ENCODE measurements at places on chromosomes 1 and 21.
A peak's percentile ranks its signal among the peaks of the same experiment; 100 is the strongest.

- no peak for ATAC-seq
Observed at GRCh38 chr1:168300626-168301025, 19.9 kb downstream of the TBX19 start.

DNA sequence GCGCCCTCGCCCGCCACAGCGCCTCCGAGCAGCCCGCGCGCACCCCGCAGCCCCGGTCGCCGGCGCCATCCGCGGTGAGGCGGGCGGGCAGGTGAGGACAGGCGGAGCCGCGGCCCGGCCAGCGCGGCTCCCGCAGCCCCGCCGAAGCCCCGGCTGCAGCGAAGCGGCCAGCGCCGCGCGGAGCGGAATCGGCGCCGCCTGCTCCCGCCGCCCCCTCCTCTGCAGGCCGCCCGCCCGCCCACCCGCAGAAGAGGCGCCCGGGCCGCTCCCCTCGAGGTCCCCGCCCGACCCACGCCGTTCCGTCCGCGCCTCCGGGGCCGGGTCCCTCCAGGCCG lies 1.3 kb downstream of the PRDM16 start:
- no peak for ATAC-seq

DNA sequence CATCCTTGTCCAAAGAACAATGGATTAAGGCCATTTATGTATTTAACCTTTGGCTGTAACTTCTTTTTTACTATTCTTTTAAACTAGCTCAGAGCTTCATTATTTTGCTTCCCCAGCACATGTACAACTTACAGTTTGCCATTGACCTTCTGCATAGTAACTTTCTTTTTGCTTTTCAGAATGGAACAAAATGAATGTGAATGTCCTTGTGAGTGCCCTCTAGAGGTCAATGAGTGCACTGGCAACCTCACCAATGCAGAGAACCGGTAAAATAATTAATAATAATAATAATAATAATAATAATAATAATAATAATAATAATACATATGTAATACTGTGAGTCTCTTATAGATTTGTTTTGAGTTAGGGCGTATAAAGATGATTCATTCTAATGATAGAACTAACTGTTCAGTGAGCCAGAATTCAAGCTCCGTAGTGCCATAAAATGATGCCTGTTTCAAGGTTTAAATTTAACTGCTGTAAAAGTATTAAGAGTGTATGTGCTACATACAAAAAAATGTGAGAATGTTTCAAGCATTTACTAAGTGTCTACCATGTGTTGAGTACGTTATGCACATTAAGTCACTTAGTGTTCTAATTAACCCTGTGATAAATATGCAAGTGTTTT lies 69.0 kb upstream of the RAVER2 start:
- no peak for ATAC-seq

- ATAC-seq: no peak
Observed at GRCh38 chr1:116375887-116376728, 3.1 kb downstream of the ATP1A1 start.

DNA sequence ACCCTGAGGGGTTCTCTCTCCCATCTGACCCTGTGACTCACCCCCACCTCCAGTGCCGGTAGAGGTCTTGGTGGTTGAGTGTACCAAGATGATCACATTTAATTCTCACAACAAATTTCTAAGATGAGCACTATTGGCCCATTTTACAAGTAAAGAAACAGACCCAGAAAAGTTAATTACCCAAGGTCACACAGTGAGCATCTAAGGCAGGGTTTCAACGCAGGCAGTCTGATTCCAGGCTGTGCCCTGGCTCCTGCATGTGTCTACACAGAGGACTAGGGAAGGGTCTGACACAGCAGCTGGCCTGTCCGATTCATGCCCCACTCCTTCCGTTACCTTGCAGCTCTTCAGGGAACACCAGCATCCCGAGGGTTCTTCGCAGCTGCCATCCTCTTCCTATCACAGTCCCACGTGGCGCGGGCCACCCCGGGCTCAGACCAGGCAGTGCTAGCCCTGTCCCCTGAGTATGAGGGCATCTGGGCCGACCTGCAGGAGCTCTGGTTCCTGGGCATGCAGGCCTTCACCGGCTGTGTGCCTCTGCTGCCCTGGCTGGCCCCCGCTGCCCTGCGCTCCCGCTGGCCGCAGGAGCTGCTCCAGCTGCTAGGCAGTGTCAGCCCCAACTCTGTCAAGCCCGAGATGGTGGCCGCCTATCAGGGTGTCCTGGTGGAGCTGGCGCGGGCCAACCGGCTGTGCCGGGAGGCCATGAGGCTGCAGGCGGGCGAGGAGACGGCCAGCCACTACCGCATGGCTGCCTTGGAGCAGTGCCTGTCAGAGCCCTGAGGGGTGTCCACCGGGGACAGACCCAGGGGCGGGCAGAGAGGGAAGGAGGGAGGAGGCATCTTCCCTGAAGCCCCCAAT lies 7.5 kb downstream of the NCDN start:
- ATAC-seq: no peak

- ATAC-seq: no peak
Observed at GRCh38 chr1:93824834-93825233, 54.2 kb downstream of the DNTTIP2 start.

DNA sequence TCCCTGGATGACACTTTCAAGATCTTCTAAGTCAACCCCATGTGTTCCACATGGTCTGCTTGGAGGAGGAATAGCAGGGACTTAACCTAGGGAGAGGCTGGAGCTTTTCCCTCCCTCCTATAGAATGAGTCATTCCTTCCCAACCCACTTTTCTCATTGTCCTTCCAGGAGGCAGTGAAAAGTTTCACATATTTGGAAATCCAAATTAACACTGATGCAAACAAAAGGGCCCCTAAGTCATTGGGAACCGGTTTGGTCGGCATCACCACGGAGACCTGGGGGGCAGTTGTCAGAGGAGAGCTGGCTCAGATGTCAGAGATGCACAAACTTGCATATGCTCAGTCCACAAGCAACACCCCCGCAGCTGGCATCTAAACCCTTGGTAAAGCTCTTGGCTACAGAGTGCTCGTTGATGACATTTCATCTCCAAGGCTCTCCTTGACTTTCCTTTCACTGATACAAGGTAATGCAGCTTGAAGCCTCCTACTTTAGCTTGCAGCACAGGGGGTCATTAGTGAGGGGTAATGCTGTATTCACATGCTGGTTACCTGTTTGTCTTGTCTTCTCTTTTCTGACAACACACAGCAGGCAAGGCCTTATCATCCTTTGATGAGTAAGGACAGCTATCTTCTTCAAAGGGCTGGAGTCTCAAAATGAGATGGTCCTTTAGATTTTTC lies 12.3 kb upstream of the LRRC8D start:
- peak; percentile 52 for ATAC-seq

DNA sequence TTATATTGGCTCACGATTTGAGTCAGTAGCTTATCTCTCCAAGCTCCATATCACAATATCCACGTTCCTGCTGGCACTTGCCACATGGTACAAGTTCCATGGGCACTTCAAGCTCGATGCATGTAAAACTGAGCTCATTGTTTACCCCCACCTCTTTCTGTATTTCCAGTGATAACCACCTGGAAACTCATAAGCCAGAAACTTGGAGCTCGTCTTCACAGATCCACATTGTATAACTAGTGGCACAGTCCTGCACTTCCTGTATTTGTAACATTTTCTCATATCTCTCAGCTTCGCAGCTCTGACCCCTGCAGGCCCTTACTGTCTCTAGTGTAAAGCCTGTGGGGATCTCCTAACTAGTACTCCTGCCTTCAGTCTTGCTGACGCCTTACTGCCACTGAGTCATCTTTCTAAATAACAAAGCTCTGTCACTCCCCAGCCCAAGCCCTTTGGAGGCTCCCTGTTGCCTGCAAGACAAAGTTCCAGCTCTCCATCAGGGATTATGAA lies 6.5 kb upstream of the C2CD4D start:
- ATAC-seq: peak; percentile 95

DNA sequence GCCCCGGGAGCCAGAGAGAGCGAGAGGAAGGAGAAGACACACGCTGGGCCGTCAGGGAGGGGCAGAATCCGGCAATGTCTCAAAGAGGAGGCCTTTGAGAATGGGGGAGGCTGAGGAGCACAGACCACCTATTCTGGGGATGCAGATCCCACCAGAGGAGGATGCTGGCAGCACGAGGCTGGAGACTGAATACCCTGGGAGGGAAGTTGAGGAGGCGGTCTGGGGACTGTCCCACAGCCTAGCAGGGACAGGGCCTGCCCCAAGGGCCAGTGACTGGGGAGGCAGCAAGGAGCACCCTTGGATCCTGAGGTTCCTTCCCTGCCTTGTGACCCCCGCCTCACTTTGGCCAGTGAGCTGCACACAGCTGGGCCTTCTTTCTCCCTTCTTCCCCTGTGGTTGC lies 49.2 kb downstream of the SLC37A1 start:
- ATAC-seq: no peak

DNA sequence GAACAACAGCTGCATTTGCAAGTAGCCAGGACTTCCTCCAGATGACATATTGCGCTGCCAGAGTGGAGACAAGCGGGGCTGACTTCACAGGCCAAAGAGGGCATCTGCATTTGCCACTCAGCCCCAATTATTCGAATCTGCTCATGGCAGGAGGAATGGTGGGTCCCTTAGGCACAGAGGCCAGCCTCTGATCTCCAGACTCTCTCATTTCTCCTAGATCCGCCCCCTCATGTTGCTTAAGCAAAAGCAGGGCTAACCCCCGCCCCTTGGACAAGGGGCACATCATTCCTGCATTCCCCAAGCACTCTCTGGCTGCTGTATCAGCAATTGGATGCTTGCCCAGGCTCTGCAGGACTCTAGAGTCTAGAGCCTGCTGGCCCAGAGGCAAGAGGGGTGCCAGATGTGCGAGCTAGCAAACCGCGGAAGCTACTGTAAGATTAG lies 262.4 kb downstream of the ST6GALNAC3 start:
- peak; percentile 33 for ATAC-seq

DNA sequence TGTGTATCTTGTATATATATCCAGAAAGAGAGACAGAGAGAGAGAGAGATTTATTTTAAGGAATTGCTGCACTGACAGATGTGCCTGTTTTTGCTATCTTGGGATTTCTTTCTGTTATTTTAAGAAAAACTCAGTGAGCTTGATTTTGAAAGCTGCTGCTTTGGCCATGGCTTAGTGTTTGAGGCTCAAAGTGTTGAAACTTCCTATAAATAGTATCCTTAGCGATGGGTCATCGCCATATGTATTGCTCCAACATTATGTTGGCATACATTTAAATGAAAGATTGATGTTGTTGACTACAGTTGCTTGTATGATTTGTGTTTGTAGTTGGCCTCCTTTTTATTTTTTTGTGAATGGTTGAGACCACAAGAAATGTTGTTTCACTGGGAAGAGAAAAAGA lies 29.0 kb upstream of the NTPCR start:
- ATAC-seq: no peak

DNA sequence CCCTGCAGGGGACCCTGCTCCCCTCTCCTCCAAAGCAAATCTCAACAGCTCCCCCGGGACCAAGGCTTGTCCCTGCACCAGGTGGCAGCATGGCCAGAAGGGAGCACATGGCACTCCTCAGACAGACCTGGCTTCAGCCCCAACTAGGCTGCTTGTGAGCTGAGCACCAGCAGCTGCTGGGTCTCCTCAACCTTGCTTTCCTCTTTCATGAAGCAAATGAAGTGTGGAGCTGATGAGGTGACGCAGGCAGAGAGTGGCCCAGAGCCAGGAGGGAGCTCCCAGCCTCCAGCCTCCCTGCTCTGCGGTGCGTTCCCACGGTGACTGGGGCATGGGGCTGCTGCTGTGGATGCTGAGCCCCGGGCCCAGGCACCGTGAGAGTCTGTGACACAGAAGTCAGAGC lies 34.0 kb downstream of the MEGF6 start:
- ATAC-seq: no peak

DNA sequence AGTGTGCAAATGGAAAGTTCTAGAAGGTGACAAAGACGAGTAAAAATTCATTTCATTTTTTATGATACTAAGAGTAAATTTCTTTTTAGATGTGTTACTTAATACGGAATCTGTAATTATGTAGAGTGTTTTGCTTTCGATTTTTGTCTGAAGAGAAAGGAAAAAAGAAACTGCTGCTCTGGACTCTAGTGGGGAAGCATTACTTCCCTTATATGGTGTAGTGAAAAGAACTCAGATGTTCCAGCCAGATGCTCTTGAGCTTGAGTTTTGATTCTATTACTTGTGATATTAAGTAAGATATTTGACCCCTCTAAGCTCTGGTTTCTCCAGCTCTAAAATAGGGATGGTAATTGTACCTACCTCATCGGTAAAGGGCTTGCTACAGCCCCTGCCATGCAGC lies 12.2 kb upstream of the GPR161 start:
- ATAC-seq: no peak

DNA sequence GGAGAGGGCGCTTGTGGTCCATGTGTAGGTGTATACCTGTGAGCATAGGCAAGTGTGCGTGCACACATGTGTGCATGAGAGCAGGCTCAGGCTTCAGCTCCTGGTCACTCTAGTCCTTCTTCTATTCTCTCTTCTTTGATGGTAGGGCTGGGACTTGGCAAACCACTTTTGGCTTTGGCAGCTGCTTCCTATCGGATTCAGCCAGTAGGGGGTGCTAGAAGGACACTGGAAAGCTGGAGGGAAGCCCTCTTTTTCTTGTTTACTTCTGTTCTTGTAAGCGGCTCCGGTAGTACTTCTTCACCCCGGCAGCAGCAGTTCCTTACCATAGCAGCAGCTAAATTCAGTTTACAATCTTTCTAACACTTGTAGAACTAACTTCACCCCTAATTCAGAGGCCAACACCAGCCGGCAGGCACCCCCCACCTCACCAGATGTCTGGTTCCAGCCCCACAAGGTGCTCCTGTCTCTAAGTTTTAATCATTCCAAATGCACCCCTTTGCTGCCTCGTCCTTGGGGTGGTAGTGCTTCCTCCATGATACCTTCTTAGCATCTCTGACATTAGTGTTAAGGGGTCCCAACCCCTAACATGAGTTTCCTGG lies 25.1 kb downstream of the NENF start:
- ATAC-seq: no peak

DNA sequence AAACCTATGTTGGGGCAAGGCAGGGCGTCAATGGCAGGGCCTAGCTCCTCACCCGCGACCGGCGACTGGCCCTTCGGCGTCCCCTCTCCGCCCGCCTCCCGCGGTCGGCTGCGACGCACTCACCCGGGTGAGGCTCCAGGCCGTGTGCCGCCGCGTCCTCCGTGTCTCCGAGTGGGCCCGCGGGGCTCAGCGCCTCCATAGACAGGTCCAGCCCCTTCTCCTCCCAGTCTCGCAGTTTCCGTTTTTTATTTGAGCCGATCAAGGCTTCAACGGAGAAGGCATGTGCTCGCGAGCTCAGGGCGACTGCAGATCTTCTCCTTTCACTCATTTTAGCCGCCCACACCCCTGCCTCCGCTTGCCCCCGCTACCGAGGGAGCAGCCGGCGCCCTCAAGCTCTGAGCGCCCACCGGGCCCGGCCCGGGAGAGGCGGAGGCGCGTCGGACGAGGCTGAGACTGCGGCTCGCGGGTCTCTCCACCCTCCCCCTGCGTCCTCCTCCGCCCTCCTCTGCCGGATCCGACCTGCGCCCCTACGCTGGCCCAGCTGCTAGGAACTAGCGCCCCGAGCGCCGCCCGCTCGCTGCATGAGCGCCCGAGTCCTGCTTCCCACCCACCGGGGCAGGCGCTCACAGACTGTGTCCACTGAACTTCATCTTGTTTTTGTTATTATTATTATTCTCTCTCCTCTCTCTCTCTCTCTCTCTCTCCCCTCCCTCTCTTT lies 516 bp downstream of the TBX15 start:
- peak; percentile 86 for ATAC-seq

DNA sequence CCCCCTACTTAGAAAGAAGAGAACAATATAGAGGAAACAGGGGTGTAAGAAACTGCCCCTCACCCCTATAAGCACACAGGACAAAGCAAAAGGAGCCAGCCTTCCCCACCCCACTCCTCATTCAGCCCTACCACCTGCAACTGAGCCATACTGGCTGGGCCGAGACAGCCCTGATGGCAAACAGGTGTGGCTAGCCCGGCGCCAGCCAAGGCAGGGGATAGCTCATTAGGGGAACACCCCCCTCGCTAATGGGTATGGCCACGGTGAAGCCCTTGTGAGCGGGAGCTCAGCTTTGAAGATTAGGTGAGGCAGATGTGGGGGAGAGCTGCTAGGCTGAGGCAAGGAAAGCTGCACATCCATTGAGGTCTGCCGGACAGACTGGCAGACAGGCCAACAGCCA lies 65.5 kb downstream of the ERI3 start:
- no peak for ATAC-seq
